Naive thymus-derived CD4-positive, alpha-beta T cell (primary cell): ENCODE measurements at places on chromosomes 4 and X. TPM values are rescaled to one million over a fixed set of nuclear protein-coding genes. Genes with fewer than 3 reads are reported as not detected.

Gene HNRNPD
- 225 TPM for total RNA-seq

DNA sequence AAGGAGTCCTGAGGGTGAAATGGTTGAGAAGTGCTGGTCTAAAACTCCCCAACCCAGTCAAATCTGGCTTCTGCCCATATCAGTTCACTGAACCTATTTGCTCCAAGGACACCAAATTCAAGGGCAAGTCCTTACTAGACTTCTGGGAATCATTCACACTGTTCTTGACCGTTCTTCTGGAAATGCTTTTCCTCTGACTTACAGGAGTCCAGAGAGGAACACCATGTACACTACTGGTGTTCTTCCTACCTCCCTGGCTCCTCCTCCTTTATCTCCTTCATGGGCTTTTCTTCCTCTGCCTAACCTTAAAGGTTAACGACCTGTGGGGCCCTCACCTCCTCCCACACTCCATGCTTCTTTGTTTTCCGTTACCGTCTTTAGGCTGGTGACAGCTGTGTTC lies 281.3 kb downstream of the FRMPD4 start:
- no peak for DNase-seq

DNA sequence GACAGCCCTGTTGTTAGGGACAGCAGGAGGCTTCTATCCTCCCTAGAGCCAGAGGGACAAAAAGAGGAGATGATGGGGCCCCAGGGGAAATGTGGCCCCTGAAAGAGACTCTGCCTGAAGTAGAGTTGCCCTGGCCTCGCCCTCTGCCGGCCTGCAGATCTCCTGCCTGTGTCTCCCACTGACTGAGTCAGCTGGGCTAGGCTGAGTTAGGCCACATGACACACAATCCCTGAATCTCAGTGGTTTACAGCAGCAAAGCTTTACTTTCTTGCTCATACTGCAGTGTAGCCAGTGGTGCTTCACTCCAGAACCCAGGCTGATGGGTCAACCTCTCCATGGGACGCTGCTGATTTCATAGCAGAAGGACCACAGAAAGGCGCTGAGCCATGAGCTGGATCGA lies 23.5 kb downstream of the DRD5 start:
- no peak for DNase-seq

DNA sequence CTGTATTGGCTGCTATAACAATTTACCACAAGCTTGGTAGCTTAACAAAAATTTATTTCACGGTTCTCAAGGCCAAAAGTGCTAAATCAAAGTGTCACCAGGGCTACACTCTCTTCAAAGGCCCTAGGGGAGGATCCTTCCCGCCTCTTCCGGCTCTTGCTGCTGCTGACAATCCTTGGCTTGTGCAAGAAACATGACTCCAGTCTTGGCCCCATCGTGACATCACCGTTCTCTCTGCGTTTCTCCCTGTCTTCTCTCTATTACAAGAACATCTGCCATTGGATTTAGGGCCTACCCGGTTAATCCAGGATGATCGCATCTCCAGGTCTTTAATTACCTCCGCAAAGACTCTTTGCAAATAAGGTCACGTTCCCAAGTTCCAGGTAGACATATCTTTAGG lies 10.4 kb upstream of the CLCN4 start:
- no peak for DNase-seq

DNA sequence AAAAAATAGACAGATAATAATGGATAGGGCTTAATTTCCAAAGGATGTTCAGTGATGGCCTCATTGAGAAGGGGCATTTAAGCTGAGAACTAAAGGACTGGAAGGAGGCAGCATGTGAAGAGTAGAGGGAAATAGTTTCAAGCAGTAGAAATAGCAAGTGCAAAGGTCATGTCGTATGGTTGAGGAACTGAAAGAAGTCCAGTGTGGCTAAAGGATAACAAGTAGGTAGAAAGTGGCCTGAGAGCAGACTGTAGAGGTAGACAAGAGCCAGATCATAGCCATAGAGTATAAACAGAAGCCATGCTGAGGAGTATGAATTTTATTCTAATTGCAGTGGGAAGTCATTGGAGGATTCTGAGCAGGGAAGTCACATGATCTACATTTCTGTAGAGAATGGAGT lies 72.3 kb downstream of the GRIA3 start:
- DNase-seq = no peak

GRCh38 chr4:22077571-22077970 lies 129.0 kb upstream of the KCNIP4 start:
- no peak for DNase-seq

- peak; percentile 2 for DNase-seq
Observed at GRCh38 chr4:52545099-52546069, 113.7 kb downstream of the USP46 start.
